ENCODE measurements at places on chromosomes 1 and 21.

DNA sequence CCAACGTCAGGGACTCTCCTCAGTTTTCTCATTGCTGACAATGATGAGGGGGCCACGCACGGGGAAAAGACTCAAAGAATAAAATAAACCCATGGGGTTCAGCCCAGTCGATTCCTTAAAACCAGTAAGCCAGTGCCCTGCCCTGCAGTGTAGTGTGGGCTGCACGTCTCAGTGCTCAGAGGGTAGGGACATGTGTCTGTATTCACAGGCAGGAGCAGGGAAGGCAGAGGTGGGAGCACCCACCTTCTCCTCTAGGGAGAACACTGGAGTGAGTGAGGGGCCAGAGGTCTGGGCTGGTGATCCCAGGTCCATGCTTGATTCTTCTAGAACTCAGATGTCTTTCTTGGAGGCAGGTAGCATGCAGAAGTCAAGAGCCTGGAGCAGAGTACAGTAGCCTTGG is 303.6 kb downstream of the MATN1 start:
- no peak for DNase-seq

DNA sequence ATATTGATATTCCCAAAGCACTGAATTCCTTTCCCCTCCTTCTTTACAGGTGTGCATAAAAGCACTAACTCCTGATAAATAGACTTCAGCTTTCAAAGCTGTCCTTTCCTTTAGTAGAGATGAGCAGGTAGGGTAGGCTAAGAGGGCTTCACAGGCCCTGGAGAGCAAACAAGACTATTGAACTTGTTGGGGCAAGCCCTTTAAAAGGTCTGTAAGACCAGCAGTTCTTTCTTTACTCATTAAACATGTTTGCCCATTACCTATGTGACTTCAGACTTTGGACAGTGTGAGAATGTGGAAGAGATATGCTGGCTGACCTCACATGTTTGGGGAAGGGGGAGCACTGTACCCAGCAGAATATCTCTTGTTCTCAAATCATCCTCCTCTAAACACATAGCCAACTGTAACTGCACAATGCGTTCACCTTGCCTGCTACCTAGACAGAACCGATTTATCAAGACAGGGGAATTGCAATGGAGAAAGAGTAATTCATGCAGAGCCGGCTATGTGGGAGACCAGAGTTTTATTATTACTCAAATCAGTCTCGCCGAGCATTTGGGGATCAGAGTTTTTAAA is 27.1 kb upstream of the HAO2 start:
- DNase-seq = no peak

GRCh38 chr1:108034396-108034795 is 69.4 kb upstream of the VAV3 start:
- DNase-seq = no peak

GRCh38 chr1:3012456-3013291 is 8.6 kb upstream of the ACTRT2 start:
- peak; percentile 56 for DNase-seq

- DNase-seq = no peak
Measured at GRCh38 chr1:73040811-73041210, 758.5 kb upstream of the NEGR1 start.

DNA sequence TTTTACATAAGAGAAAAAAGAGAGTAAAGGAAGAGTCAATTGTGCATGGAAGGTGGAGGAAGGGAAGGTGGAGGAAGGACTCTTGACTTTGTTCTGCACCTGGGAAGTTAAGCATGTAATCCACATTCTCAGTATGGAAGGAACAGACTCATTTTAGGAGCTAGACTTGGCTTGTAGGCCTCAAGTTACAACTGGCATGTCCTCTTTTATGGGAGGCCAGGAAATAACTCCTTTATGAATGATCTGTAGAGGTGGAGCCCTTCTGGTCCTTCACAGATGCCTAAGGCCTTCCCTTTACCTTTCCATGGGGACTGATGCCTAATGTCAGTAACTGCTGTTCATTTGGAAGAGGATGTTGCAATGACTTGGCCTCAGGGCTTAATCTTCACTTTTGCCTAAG is 29.4 kb upstream of the CCSAP start:
- no peak for DNase-seq

DNA sequence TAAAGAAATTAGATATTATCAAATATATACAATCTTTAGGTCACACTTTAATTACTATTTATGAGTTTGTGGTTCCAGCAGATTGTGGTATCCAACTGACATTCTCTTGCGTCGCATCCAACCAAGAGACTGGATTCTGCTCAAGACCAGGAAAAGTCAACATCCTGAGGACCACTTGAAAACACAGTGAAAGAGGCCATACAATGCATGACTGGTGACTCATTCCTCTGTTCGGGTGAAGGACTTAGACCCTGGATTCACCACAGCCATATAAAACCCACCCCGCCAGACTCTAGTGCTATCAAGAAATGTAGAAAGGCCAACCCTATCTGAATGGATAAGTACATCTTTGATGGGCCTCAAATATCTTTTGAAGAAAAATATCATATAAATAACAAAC is 14.5 kb upstream of the CFHR4 start:
- no peak for DNase-seq

GRCh38 chr1:27122652-27123051 is 32.3 kb downstream of the SLC9A1 start:
- no peak for DNase-seq

GRCh38 chr1:65179148-65179547 is 31.1 kb downstream of the AK4 start:
- DNase-seq = no peak

- no peak for DNase-seq
Measured at GRCh38 chr1:52111492-52111891, 30.4 kb upstream of the ZFYVE9 start.

- no peak for DNase-seq
Measured at GRCh38 chr1:205453466-205453865, 2.4 kb downstream of the BLACAT1 start.

DNA sequence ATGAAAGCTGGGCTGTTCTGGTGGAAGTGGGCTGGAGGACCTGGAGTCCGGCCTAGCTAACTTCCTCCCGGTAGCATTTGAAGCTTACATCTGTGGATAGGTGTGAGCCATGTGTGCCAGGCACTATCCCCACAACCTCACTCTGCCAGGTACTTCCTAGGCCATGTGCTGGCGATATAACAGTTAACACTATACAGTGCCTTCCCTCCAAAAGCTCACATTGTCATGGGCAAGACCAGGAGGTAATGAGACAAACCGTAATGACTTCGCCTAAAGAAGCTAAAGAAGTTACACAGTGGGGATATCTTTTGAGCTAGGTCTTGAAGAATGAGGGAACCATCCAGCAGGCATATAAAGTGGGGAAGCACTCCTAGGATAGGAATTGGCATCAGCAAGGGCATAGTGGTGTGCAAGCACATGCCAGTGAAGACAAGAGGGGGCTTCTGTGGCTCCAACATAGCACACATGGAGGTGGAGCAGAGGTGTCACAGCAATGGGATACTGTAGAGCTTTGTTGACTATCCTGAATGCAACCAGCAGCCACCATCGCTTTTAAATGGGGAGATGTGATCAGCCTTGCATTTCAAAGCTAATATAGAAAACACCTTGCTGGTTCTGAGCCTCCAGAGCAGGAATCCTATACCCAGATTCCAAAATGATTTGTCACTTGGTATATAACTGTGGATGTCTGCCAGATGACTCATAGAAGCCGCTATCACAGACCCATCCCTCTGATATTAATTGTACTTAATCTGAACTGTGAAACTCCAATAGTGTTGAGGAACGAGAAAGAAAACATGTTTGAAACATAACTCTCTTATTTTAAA is 466.3 kb downstream of the LMO4 start:
- no peak for DNase-seq

DNA sequence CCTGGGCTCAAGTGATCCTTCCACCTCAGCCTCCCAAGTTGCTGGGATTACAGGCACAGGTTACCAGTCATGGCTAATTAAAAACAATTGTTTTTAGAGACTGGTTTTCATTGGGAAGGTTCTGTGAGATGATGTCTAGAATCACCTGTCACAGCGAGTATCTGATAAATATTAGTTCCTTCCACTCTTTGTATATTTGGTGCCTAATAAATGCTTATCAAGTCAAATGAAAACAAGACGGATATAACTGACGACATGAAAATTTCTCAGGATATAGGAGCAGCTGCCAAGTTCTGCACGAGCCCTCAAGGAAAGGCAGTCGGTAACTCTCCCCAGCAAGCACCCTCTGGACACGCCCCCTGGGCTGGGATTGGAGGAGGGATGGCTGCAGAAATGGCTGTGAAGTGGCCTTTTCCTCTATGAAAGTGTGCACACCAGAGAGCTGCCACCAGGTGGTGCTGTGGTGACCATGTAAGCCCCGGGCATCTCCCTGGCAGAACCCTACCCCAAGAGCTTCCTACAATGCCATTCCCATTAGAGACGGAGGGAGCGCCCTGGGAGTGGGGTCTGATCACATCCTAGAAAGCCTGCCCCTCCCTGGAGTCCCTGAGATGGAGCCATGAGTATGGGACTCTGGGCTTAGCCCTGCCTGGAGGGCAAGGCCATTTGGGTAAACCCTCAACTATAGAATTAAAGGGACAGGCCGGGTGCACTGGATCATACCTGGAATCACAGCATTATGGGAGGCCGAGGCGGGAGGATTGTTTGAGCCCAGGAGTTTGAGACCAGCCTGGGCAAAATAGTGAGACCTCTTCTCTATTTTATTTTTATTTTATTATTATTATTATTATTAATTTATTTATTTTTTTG is 50.9 kb downstream of the HTR6 start:
- peak; percentile 89 for DNase-seq

- DNase-seq = no peak
Measured at GRCh38 chr1:15703562-15703961, 19.4 kb downstream of the PLEKHM2 start.

DNA sequence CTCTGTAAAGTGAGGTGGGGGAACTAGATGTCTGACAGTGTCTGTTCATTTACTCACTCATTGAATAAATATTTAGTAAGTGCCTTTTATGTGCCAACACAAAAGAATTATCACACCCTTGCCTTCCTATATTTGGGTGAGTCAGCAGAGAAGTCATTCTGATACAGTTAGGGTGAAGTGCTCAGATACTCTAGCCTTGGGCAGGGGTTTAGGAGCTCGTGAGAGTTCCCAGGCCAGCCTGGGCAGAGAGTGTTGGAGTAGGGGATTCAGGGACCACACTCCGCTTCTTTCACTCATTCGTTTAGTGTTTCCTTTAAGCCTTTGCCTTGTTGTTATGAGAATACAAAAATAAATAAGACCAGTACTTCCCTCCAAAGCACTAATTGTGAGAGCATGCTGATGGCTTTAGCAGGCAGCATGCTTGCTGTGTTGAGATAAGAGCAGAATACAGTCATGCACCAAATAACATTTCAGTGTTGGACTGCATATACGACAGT is 83.9 kb downstream of the DYRK1A start:
- no peak for DNase-seq

- no peak for DNase-seq
Measured at GRCh38 chr1:207884266-207885029, 26.5 kb downstream of the CD34 start.

DNA sequence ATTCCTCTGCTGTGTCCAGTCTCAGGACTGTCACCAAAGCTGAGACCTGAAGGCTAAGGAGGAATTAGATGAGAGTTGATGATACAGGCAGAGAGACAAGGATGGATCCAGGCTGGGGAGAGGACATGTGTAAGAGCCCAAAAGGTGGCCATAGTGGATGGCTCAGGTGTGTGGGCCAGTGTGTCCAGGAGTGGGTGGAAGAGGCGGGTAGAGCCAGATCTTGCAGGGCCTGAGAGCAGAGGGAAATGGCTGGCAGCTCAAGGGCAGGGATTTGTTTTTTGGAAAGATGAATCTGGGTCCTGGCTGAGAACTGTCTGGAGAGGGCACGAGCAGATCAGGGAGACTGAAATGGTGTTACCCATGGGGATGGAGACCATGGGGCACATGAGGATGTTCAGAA is 38.1 kb downstream of the AZIN2 start:
- DNase-seq = no peak

- DNase-seq = no peak
Measured at GRCh38 chr1:221045842-221046831, 166.9 kb downstream of the HLX start.

DNA sequence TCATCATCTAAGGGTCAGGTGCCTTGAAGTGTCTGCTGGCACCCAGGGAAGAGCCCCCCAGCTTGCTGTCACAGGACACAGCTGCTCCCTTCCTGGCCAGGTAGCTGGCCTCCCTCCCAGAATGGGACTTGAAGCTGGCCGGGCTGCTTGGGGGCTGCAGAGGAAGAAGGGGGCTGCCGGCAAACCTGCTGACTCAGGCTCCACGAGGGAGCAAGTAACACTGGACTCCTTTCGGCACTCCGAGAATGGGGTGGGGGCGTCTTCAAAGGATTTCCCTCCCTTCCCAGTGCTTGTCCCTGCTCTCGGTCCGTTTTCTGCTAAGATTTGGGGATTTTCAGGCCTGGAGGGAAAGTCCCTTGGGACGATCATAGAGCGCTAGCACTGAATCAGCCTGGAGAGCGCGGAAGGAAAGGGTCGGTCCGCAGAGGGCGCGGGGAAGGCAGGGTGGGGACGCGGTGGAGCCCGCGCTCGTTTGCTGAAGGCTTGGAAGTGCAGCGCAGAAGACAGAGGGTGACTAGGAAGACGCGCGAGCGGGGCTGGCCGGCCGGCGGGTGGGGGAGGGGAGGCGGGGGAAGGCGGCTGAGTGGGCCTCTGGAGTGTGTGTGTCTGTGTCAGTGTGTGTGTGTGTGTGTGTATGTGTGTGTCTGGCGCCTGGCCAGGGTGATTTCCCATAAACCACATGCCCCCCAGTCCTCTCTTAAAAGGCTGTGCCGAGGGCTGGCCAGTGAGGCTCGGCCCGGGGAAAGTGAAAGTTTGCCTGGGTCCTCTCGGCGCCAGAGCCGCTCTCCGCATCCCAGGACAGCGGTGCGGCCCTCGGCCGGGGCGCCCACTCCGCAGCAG is at the start of gene CSF1:
TSS of gene CSF1 (plus strand) at position 727 of the 840 bp plus-strand sequence. CDS start 175 bp downstream, outside the sequence.
- peak; percentile 69 for DNase-seq

GRCh38 chr1:71522721-71523120 is 441.9 kb upstream of the ZRANB2 start:
- DNase-seq = no peak

GRCh38 chr1:3193811-3194210 is 124.8 kb downstream of the PRDM16 start:
- no peak for DNase-seq

DNA sequence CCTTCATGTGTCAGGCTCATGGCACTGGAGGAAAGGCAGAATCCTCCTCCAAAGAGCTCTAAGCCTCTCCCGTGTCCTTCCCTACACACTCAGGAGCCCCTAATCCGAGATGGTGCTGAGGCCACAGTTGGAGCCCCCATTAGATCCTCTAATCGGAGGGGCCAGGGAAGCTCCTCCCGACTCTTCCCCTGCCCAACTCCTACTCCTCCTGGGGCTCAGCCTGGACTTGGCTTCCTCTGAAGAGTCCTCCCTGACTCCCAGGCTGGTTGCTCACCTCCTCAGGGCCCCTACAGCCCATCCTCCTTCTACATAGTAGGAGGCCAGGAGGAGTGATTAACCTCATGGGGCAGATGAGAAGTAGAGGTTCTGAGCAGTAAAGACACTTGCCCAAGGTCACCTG is 21.3 kb upstream of the CDCP2 start:
- DNase-seq = no peak

GRCh38 chr1:61445269-61445825 is 279.6 kb downstream of the TM2D1 start:
- DNase-seq = no peak

Data from stimulated activated CD4-positive, alpha-beta T cell treated with anti-CD3 and anti-CD28 coated beads, Interleukin-4, amount 100 ng/mL, for 24 hours (primary cell).